ENCODE measurements at places on chromosomes 16 and 17.

- no peak for DNase-seq
These were observed 22.8 kb upstream of the ACSM2B start for GRCh38 chr16:20598832-20599469.

GRCh38 chr16:61654962-61655361, 381.3 kb downstream of the CDH8 start:
- no peak for DNase-seq

GRCh38 chr17:70022175-70022574, 52.9 kb upstream of the KCNJ16 start:
- DNase-seq, result no peak

GRCh38 chr17:9457005-9457404, 118.6 kb downstream of the STX8 start:
- DNase-seq, result no peak

DNA sequence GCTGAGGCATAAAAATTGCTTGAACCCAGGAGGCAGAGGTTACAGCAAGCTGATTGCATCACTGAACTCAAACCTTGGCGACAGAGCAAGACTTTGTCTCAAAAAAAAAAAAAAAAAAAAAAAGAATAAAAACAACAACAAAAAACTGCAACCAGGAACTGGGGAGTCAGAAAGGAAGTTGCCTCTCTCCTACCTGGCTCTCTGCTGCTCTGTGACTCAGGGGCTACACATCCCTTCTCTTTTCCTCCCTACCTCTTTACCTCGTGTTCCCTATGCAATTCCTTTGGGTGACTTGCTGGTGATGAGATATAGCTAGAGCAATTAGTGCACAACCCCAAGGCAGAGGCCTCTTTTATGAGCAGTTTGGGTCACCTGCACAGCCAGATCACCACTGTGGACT, 95.9 kb downstream of the ABCC1 start:
- DNase-seq, result no peak

- peak; percentile 18 for DNase-seq
These were observed at the start of gene ALOXE3 for GRCh38 chr17:8117980-8118768. Gene ALOXE3 (minus strand): TSS chr17:8118514. CDS start chr17:8117990, 524 bp downstream.

- DNase-seq, result no peak
These were observed 27.9 kb downstream of the NARF start for GRCh38 chr17:82486231-82487094.

DNA sequence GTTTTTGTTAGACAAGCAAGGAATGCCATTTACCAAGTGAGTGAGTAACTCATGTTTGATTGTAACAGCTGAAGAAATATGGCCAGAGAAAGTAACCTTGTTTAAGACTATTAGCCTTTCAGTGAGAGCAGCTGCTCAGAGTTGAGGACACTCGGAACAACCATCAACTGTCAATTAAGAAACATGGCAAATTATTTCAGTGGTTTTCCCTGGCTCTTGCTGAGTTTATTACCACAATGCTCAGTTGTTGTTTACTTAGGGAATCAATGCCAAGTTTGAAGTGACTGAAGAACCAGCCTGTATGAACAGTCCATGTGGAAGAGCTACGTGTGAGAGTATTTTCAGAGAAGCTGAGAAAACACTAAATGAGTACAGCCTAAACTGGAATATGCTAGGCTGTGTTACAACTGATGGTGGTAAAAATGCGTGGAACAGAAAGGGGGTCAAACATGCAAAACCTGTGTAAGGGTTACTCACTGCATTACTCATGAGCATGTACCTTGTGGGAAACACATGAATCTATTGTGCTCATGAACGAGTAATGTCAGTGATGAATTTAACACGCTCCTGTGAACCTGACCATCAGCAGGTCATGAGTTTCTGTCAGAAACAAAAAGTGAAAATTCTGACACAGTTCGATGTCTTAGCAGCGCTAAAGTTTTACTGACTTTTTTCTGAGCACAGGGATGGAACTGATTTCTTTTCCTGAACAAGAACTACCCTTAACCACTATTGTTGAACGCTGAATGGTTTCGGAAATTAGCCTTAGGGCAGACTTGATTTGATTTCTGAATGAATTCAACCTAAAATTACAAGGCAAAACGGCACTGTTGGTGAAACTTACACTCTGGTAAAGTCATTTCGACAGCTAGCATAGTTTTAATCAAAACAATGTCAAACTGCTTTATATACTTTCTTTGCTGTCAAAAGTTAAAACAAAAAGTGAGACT, 33.5 kb downstream of the GNA13 start:
- peak; percentile 36 for DNase-seq

- DNase-seq, result peak; percentile 88
These were observed 120.9 kb downstream of the MRM1 start for GRCh38 chr17:36722121-36722902.

DNA sequence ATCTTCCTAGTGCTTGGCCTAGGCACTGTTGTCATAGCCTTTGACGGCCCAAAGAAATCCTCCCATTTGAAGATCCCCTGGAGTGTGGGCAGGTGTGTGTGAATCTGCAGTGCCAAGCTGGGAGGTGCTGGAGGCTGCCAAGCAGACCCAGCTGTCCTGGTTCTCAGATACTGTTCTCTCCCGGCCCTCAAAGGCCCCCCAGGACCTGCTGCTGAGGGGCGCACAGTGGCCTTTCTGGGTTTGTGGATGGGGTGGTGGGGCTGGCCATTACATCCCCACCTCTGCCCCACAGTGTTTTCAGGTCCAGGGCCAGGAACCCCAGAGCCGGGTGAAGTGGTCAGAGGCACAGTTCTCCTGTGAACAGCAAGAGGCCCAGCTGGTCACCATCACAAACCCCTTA, 60.5 kb downstream of the MRC2 start:
- DNase-seq, result no peak

DNA sequence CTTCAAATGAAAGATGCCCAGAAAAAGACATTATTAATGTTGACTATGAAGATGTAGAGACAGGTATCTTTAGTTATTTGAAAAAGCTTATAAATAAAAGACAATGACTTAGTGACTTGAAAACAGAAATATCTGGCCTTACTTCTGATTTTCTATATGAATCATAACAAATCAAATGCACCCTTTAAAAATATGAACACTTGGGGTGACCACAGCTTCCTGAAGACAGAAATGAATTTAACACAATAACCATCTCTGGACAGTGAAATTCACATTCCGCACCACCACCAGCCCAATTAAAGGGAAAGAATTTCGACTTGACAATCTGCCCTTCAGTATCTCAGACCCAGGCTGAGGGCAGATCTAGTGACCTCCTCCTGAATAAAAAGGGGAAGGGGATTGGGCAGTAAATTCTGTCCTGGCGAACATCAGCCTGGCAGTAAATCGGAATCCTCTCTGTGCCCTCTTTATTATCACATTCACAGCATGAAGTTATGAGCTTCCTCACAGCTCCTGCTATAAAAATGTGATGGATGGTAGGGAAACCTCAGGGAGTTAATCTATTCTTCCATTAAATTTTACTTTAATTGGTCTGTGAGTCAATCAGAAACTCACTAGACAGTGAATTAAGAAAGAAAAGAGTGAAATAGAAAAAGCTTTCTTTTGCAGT, 131.5 kb downstream of the SNX11 start:
- DNase-seq, result no peak

GRCh38 chr17:48037036-48037837, at the start of gene COPZ2:
Gene COPZ2 (minus strand): TSS chr17:48037797. CDS start chr17:48037777, 20 bp downstream.
- peak; percentile 68 for DNase-seq

DNA sequence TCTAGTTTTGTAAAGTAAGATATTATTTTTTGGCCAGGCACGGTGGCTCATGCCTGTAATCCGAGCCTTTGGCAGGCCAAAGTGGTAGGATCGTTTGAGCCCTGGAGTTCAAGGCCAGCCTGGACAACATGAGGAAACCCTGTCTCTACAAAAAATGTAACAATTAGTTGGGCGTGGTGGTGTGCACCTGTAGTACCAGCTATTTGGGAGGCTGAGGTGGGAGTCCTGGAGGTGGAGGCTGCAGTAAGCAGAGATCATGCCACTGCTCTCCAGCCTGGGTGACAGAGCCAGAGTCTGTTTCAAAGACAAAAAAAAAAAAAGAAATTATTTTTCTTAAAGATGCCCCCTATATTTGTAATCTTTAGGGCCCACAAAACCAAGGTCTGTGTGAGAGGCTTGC, 16.0 kb upstream of the RHOT1 start:
- no peak for DNase-seq

GRCh38 chr17:14559264-14560119, 258.6 kb downstream of the HS3ST3B1 start:
- no peak for DNase-seq

DNA sequence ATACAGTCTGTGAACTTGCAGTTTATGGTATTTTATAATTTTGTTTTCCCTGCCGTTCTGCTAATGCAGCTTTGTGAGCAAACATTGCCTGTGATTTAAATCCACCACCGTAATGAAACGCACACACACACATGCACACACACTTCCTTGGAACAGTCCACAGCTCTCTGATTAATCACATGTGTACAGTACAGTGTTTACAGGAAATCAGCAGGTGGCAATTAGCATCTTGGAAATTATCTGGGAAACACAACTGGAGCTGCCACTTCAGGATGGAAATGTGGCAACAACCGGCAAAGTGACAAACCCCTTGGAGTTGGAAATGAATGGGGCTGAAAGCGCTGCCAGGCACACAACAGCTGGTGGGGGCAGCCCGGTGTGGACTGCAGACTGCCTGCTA, 12.9 kb upstream of the ZKSCAN2 start:
- no peak for DNase-seq

- no peak for DNase-seq
These were observed 330.3 kb upstream of the CDH5 start for GRCh38 chr16:66036184-66036583.

DNA sequence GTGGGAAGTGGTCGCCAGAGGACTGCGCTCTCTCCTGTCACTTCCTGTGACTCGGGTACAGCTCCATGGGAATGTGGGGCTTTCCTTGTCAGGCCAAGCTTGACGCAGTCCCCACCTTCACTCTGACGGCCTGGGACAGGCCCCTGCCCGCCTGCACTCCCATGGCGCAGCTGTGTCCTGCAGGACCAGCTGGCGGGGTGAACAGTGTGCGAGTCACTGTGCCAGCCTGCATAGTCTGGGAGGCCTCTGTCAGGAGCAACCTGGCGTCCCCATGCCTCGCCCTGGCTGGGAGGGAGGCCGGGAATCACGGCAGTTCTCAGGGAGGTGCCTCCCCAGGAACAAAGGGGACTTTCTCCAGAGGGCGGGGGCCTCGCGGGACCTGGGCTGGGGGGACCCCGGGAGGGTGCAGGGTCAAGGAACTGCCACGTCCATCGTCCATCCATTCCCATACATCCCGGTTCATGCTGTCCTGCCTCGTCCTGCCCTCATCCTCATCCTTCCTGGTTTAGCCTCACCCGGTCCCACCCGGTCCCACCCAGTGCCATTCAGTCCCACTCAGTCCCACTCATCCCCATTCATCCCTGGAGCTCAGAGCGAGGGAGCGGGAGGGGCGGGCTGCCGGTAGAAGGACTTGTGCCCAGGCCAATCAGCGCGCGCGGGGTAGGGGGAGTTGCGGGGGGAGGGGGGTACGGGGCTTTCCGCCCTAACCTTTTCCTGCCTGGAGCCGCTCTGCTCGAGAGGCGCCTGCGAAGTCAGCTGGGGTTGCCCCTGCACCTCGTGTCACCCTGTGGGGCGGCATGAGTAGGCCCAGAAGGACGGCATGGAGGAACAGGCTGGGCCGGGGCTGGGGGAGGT, 13.4 kb downstream of the FLYWCH1 start:
- DNase-seq, result no peak

- DNase-seq, result no peak
These were observed 81.7 kb upstream of the MSI2 start for GRCh38 chr17:57174591-57174990.

GRCh38 chr17:72976971-72977770, 115.3 kb downstream of the SLC39A11 start:
- DNase-seq, result no peak

DNA sequence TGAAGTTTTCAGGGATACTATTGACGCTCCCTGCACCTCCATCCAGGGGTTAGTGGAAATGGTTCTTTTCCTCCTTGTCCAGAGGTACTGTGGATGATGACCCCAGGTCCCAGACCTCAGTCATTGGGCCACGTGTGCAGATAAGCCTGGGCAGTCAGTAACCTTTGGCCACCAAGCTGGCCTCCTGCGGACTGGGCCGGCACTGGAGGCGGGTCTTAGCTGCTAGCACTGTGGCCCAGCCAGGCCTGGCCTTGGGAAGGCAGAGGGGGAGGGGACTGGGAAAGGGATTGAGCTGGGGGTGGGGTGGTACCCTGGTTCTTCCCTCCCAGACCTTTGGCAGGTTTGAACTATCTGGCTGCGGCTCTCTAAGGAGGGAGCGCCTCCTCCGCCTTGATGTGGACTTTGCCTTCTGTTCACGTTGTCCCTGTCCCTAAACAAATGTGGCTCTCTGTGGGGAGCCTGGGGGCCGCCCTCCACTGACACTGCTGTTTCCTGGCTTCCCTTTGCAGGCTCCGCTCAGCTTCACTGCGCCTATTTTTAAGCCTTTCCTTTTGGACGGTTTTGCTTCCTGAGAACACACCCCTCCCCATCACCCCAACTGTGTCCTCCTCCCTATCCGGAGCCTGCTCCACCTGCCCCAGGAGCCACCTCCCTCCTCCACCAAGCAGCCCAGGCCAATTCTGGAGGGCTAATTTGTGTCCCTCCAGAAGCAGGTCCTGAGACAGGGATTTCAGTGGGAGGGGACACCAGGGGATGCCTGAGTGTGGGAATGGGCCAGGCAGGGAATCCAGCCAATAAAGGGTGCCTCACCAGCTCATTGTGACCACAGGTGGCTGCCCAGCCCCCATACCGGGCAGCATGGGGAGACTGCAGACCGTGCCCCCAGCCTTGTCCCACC, 251.9 kb downstream of the SEC14L1 start:
- no peak for DNase-seq

GRCh38 chr16:52364500-52364899, 182.4 kb downstream of the TOX3 start:
- no peak for DNase-seq

GRCh38 chr17:62708587-62708986, 81.1 kb downstream of the MRC2 start:
- no peak for DNase-seq

DNA sequence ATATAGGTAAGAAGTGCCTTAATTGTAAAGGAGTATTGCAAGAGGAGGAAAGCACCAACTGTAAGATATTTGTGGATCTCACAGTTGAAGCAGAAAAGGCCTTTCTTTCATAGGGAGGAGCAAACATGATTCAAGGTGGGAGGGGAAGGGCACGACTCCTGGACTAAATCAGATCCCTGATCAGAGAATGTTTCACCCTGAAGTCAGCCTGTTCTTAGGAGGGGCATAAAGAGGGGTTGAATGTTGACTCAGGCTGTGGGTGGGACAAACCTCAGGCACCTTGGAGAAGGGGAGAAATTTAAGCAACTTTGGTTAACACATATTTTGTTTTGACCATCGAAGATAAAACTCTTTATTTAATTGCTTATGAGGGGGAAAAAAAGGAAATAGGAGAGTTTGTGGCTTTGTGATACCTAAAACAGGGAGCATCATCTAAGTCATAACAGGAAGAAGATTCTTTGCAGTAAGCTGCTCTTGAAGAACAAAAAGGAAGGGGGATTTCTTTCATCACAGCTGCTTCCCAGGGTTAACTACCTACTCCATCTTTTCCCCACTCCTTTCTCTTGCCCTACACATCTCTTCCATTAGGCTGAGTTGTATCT, 158.6 kb upstream of the ZNF267 start:
- DNase-seq, result peak; percentile 48

GRCh38 chr16:47037396-47037745, 63.9 kb upstream of the DNAJA2 start:
- DNase-seq, result peak; percentile 44

Measured in activated CD4-positive, alpha-beta T cell treated with anti-CD3 and anti-CD28 coated beads, Interleukin-2, Interleukin-6, amounts not matched to agents 100 ng/mL and 50 ng/mL, durations not matched to agents 16 hours and 8 hours (primary cell).